D721Med (cell line): ENCODE measurements at places on chromosomes 4 and X.

- DNase-seq: no peak
These were observed 199.7 kb downstream of the CRLF2 start for GRCh38 chrX:1012678-1013300.

- DNase-seq: no peak
These were observed 160.3 kb upstream of the GPC4 start for GRCh38 chrX:133575501-133576136.

GRCh38 chrX:52821079-52821760 lies 10.1 kb downstream of the XAGE5 start:
- no peak for DNase-seq

DNA sequence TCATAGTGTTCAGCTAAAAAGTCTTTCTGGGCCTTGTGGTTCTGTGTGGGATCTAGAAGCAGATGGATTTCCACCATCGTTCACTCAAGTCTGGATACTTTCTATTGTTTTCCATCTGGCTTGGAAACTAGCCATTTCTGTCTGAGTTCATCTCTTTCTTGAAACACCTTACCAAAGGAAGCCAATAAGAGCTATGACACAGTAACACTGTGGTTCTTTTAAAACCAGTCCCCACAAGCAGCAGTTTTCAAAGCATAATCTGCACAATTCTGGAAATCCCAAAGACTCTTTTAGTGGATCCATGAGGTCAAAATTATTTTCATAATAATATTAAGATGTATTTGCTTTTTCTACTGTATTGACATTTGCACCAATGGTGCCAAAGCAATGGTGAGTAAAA lies 234.2 kb upstream of the TET2 start:
- DNase-seq: no peak

- no peak for DNase-seq
These were observed 191.6 kb downstream of the VEGFC start for GRCh38 chr4:176601124-176601523.

- DNase-seq: no peak
These were observed 125.5 kb upstream of the MAP3K15 start for GRCh38 chrX:19640693-19641374.

DNA sequence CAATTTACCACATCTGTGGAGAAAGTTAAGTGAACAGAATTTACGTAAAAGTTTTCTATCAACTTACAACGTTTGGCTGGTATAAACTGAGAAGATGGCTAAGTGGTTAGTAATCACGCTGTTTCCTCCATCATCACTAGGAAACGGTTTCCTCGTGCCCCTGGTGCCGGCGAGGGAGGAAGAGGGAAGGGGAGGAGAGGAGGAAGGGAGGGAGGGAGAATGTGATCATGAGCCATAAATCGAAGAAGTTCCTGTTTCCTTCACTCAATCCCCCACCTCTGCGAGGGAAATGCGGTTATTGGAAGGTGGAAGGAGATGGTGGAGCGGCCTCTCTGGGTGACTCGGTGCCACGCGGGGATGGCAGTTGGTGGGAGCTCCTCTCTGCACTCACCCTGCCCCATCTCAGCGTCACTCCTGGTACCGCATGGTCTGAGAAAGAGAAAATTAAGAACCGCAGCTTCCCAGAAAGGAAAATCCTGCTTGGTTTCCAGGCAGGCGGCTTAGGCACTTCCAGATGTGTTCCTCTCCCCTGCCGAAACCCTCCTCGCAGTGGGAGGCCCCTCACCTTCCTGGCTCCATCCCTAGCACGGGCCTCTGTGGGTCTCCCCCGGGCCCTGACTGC lies 216.8 kb downstream of the AFAP1 start:
- no peak for DNase-seq

GRCh38 chrX:109939498-109939897 lies 63.4 kb upstream of the TMEM164 start:
- no peak for DNase-seq
